ENCODE measurements at places on chromosomes 6 and 20.

DNA sequence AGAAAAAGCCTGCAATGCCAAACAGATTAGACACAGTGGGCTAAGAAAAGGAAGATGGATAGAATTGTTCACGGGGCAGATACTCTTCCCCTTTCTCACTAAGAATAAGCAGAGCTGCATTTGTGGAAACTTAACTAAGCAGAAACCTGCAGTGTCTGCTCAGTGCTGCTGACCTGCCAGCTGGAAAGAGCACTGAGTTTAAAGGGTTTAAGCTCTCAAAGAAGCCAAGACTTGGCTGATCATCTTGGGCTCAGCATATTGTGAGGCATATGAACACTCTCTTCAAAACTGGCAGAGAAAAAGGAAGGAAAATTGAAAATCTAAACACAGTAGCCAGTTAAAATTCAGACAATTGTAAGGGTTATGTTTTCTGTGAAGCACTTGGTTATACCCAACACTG is 711.1 kb upstream of the EPHA7 start:
- DNase-seq = peak; percentile 71

DNA sequence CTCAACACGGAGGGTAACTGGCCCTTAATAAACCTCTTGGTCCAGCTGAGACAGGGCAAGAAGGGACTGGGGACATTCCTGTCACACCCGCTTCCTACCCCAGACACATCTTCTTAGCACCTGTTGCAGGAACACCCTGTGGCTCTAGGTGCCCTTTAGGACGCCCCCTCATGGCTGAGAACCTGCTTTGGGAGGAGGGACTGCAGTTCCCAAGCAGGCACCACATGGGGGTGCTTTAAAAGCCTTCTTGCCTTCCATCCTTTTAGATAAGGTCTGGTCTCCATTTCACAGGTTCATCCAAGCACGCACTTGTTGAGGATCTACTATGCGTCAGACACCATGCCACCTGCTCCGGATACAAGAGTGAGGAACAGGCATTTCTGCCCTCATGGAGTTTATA is 26.6 kb downstream of the NSFL1C start:
- no peak for DNase-seq

DNA sequence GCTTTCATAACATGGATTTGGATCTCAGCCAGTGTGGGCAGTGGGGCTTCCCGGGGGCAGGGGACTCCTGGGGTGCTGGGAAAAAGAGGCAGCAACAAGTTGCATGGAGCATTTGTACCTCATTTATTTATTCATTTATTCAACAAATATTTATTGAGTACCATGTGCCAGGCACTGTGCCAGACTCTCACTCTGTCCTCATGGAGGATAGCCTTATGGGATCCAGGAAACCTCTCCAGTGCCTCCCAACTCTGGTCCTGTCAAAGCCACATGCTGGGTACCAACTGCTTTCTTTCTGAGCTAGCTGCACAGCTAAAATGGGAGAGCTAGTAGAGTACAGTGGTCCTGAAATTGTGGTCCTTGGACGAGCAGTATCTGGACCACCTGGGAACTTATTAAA is 87.8 kb upstream of the EPB41L1 start:
- DNase-seq = peak; percentile 73

GRCh38 chr20:3935295-3935955 is 46.2 kb downstream of the PANK2 start:
- DNase-seq = peak; percentile 67

DNA sequence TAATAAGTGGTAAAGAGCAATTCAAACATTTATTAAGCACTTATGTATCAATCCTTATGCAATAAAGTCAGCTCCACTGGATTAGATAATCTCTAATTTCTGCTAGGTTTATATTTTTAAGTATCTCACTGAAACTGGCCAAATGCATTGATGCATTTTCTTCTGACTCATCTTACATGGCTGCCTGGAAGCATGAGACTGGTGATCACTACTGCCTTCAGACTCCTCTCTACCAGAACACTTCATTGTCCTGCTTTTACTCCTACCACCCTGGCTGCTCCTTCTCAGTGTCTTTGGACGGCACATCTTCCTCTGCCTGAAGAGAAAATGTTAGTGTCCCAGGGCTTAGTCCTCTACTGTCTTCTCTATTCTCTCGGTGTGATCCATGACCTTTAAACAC is 7.4 kb downstream of the CEP85L start:
- DNase-seq = no peak

All from NCI-H446 (cell line).